ENCODE measurements at places on chromosomes 16 and 17.

- DNase-seq, result no peak
Observed at GRCh38 chr16:21526923-21527807, 72.2 kb upstream of the METTL9 start.

- DNase-seq, result no peak
Observed at GRCh38 chr16:6541267-6541666, 791.4 kb upstream of the RBFOX1 start.

DNA sequence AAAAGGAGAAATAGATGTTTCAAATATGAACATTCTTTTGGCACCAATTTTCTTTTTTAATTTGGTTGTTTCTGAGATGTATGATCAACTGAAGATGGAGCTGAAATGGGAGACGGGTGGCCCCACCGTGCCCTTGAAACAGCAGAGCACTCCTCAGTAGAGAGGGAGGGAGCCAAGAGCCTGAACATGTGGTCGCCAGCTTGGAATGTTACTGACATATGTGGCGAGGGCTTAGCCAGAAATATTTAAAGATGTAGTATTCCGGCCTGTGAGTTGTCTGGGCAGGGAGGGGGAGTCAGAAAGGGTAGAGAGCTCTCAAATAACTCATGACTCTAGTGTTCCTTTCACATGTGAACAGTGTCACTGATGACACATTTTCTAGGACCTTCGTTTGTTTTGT is 13.3 kb upstream of the MRC2 start:
- DNase-seq, result no peak

DNA sequence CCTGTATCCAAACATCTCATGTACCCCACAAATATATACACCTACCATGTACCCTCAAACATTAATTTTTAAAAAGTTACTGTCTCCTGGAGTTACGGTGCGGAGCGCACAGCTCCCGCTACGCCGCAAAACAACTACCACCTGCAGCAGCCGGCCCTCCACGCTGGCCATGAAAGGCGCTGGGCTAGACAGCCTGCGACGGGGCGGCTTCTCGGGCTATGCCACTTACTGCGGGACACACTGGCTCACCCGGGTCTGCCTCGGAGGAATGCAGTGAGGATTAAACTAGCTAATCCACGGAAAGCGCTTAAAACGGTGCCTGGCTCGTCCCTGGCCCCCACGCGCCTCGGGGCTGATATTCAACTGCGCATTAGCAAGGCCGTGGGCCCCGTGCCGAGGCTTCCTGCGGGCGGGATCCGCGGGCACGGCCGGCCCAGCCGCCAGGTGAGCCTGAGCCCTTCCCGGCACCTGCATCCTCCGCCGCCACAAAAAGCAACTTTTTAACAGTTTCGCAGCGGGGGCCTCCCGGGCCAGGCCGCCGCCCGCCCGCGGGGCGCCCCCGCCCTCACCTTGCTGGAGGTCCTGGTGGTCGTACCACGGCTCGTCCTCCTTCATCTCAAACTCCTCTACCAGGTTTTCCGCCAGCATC is 633 bp downstream of the CDR2 start:
- peak; percentile 33 for DNase-seq

DNA sequence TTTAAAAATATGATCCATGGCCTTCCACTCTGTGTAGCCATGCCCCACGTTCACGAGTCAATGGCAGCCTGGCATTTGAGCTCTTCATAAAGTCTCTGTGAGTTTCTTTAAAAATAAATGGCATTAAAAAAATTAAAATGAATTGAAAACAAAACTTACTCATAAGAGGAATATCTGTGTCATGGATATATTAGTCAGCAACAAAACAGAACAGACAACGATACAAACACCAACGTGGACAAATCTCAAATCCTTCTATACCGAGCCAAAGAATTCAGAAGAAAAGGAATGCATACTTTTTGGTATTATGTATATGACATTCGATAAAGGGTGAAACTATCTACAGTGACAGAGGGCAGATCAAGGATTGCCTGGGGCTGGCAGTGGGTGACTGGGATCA is 8.2 kb upstream of the CMIP start:
- DNase-seq, result no peak

DNA sequence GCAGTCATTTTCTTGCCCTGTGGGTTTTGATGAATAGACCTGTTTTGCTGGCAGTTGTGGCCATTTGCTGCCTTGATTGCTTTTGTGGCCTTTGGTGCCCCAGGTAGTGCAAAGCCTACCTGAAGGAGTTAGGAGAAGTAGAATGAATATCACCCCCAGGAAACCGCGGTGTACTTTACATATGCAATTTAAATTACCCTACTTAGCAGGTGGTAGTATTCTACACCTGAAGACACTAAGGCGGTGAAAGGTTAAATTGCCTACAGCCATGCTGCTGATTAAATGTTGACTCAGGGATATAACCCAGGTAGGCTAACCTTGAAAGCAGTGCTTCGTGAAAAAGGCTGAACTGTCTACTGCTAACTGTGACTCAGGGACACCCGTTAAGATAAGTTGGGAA is 27.2 kb upstream of the WWOX start:
- DNase-seq, result no peak

DNA sequence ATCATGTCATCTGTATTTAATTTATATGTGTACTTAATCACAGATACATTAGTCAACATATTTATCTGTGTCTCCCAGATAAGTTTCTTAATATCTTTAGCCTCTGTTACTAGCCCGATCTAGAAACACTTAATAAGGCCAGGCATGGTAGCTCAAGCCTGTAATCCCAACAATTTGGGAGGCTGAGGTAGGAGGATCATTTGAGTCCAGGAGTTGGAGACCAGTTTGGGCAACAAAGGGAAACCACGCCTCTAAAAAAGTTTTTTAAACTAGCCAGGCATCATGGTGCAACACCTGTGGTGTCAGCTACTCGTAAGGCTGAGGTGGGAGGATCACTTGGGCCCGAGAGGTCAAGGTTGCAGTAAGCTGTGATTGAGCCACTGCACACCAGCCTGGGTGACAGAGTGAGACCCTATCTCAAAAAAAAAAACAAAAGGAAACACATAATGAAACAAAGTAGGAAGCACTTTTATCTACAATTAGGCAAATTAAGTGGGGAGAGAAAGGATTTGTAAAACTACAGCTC is 9.4 kb downstream of the SKA2 start:
- no peak for DNase-seq

DNA sequence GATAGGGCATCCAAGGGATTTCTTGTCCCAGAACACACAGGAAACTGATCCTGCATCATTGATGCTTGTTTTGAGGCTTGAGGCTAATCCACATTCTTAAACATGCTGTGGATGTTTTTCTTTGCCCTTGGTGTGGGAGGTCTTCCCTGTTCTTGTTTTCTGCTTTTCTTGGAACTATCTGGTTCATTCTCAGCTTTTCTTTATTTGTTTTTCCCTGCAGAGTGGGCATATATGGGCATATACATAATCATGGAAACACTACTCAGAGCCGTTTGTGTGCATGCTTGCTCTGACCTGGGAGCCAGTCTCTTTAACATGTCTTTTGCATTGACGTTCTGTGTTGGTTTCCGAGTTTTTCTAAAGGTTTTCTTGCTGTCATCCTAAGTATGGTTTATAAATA is 300.0 kb downstream of the SNX29 start:
- DNase-seq, result no peak

DNA sequence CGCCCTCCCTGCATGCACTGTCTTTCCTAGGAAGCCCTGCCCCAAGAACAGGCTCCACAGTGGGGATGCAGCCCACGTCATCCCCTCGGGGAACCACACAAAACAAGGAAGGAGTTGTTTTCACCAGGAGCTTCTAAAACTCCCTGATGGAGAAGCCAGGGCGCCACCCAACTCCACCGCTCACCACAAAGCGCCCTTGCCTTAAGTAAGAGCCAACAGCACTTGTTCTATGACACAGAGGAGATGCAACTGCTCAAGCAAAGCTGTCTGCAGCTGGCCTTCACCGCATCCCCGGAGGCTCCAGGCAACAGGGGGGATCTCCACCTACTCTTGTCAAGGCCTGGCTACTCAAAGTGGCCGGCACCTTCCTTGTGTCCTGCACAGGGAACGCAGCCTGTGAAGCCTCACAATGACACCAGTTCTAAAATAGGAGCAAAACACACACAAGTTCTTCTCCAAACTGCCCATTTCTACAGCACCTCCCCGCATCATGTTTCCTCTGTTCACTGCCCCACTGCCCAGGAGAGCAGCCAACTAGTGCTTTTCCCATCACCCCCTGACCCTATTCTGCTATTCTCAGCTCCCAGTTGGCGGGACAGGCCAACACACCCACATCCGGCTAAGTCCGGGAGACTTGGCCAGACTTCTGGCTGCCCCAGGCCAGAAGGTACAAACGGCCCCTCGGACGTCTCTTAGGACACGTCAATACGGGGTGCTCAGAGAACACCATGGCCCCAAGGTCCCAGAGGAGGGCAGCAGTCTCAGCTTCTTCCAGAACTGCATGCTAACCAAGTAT is 24.2 kb downstream of the MPG start:
- no peak for DNase-seq
